ENCODE measurements at places on chromosomes 16 and 17.

DNA sequence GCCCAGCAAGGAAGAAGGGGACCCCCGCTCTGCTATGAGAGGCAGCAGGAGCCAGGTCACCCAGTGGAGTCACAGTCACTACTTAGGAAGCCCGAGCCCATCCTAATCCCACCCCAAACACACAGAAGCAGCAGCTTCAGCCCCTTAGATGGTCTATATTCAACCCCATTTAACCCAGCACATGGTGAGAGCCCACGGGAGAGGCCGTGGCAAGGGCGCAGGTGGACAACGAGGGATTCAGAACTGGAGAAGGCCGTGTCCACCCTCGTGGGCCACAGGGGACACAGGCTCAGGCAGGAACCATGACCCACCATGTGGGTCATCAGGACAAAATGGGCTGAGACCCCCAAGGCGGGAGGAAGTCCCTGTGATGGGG, 1.6 kb upstream of the TRPV3 start:
- DNase-seq = no peak

DNA sequence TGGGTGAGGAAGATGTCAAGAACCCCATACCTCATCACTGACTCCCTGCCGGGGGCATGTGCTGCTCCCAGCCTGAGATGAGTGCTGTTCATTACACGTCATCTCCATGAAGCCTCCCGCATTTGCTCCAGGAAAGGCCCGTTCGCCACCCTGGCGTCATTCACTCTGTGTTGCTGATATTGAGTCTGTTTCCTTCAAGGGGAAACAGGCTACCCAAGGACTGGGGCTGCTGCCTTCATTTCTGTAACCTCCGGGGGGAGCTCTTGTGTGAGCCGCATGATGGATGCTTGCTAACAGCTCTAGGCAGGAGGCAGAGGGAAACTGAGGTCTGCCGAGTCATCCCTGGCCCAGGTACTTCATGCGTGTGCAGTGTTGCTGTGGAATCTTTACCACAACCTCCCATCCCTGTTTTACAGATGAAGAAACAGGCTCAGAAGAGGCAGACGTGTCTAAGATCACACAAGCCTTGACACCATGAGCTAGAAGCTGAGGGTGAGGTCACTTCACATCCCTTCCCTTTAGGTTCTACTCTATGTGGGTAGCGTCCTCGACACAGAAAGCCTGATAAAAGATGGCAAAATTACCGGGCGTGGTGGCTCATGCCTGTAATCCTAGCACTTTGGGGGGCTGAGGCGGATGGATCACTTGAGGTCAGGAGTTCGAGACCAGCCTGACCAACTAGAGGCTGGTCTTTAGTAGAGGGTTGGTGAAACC, 3.5 kb upstream of the ARMC5 start:
- DNase-seq = no peak

DNA sequence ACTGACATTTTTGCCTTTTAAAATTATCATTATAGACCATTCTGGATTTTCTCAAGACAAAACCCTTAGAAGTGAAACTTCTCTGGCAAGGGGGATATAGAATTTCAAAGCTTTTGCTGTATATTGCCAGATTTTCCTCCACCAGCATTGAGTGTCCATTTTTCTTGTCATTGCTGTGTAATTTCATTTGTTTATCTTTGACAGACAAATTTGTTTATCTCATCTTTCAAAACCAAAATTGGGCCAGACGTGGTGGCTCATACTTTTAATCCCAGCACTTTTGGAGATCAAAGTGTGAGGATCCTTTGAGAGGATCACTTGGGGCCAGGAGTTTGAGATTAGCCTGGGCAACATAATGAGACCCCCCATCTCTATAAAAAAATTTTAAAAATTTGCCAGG, 16.0 kb upstream of the ARL2BP start:
- no peak for DNase-seq

DNA sequence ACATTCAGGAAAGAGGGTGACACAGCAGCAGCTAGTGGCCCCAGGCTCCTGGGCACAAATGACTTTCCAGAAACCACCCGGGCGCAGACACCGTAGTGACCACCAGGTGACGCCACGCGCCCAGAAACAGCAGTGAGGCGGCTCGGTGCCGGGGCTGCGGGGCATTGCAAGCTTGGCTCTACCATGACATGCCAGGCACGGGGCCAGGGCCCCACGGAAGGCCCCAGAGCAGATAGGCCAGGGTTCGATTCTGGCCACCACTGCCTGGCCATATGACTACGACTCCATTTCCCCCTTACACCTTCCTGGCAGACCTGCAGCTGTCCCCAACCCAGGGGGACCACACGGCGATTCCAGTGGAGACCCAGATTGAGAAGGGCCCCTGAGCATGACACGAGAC, 6.7 kb downstream of the RHBDF1 start:
- peak; percentile 63 for DNase-seq

DNA sequence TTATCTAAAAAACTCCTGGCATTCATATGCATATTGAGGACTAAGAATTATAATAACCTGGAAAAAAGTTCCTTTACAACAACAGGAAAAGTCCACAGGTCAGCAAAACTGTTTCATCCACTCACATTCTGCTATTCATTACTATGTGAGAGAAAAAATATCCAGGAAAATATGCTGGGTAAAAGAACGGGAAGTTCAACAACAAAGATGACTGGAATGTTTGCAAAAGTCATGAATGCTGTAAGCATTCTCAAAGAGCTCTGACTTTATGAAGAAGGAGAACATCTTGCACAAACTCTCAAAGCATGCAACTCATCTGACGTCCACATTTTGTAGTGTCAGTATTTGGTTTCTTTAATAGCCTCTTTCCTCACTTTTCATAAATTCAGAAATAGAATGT, 56.9 kb upstream of the ALDH3A1 start:
- DNase-seq = no peak

All from brain microvascular endothelial cell (primary cell).